ENCODE measurements at places on chromosomes 1 and 21.

GRCh38 chr1:6350416-6351088, 43.0 kb downstream of the ACOT7 start:
- DNase-seq: no peak

DNA sequence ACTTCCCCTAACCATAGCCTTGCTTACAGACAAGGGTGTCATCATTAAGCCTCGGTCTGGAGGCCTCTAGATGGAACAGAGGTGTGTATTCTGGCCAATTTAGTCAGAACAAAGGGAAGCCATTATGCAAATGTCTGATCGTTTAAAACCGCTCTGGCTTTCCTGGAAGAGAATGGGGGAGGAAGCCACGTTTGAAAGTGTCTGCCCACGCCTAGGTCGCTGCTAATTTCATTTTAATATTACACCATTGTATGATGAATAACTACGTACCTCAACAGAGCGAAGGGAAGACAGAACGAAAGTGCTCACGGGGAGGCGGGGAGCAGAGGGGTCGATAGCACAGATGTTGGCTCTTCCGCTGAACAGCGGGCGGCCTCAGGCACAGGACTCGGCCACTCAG, 41.1 kb upstream of the CSF3R start:
- DNase-seq: no peak

DNA sequence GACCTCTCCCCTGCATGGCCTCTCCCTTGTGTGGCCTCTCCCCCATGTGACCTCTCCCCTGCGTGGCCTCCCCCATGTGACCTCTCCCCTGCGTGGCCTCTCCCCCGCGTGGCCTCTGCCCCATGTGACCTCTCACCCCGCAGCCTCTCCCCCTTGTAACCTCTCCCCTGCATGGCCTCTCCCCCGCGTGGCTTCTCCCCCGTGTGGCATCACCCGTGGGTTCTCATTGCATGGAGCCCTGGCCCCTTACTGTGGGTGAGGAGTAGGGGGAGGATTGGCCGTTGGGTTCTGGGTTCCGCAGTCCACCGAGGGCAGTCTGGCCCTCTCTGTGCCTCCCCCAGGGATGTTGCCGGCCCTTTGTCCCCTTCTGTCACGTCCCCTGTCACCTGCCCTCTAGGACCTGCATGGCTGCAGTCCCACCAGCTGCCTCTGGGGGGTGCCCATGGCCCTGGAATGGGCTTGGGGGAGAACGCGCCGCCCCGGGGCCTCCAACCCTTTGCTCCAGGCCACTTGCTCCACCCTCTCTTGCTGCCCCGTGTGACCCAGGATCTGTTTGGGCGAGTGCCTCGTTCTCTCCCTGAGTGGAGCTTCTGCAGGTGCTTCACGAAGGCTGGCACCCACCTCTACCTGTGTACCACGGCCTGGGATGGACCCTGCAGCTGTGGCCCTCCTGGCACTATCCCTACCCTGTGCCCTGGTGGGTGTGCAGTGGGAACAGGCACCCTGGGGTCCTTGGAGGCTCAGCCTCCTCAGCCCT, 21.3 kb downstream of the RRP1 start:
- DNase-seq: peak; percentile 95

DNA sequence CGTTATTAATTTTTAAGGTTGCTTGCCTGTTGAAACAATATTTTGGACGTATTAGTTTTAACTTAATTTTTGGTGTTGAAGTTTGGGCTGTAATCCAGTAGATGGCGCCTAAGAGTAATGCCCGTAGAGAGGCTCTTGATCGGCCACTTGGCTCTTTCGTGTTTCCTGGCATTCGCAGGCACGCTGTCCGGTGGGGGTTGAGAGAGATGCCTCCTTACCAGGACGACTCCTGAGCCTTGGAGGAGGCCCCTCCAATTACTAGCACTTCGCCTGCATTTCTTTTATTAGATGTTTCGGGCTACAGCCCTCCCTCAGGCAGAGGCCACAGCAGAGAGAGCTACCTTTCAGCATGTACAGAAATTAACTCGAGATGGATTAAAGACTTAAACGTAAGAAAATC, 12.0 kb downstream of the OR2M4 start:
- peak; percentile 44 for DNase-seq

DNA sequence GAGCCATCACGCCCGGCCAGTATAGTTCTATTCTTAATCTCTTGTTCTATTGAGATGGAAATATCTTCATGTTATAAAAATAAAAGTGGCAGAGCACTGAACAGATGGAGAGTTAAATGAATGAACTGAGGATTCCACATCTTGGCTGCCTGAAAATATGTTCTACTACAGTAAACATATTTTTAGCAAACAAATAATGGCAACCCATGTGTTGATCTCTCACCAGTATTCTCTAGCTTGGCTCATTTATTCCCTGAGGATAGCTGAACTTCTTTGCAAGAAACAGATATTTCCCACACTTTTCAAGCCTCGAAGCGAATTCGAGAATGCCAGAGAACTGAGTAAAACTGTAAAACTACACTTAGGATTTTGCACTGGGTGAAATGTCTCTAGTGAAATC, 58.9 kb downstream of the DIRAS3 start:
- DNase-seq: no peak

DNA sequence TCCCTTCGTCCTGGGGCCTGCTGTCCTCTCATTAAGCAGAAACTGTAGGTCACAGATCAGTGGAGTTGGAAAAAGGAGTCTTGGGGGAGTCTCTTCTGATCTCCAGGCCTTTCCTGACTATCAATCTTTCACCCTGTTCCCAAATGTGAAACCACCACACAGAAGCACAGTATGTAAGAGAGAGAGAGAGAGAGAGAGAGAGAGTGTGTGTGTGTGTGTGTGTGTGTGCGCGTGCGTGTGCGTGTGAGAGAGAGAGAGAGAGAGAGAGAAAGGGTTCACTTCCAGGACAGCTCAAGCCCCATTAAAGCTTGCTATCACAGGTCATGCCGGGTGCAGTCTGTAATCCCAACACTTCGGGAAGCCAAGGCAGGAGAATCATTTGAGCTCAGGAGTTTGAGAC, 1.5 kb upstream of the TTC24 start:
- DNase-seq: no peak

DNA sequence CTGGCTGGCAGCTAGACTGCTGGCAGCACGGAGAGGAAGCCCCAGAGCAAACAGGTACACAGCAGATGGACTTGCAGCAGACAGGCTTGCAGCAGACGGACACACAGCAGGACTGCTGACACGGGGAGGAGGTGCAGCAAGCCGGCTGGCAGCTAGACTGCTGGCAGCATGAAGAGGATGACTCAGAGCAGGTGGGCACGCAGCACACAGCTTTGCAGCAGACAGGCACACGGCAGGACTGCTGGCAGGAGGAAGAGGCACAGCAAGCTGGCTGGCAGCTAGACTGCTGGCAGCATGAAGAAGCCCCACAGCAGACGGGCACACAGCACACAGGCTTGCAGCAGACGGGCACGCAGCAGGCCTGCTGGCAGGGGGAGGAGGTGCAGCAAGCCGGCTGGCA, 498 bp downstream of the KRTAP10-2 start:
- DNase-seq: no peak

- peak; percentile 55 for DNase-seq
Measured at GRCh38 chr1:145962157-145963102, 1.9 kb downstream of the ANKRD34A start.

GRCh38 chr1:239819096-239819495, 272.6 kb upstream of the FMN2 start:
- DNase-seq: peak; percentile 27

- no peak for DNase-seq
Measured at GRCh38 chr1:17743008-17743647, 12.0 kb upstream of the ACTL8 start.

- no peak for DNase-seq
Measured at GRCh38 chr1:67700692-67701410, 15.8 kb downstream of the GADD45A start.

- no peak for DNase-seq
Measured at GRCh38 chr1:114320586-114320985, 166.9 kb upstream of the SYT6 start.

GRCh38 chr1:81446000-81446669, 354.6 kb upstream of the ADGRL2 start:
- DNase-seq: no peak

GRCh38 chr1:6489799-6490180, 1.7 kb downstream of the PLEKHG5 start:
- peak; percentile 85 for DNase-seq

DNA sequence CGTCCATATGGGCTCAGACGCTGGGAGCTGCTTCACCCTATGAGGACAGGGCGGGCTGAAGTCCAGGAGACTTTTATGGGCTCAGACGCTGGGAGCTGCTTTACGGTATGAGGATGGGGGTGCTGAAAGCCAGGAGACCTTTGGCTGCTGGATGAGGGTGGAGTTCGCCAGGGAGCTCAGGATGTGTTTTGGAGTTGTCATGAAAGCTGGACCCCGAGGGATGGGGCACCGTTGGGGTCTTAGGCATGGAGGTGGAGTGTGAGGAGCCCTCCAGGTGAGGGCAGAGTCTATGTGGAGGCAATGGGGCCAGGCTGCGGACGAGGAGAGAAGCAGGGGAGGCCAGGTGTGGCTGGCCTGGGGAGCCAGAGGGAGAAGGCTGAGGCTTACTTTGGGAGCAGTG, 27.5 kb downstream of the TRPM2 start:
- no peak for DNase-seq

DNA sequence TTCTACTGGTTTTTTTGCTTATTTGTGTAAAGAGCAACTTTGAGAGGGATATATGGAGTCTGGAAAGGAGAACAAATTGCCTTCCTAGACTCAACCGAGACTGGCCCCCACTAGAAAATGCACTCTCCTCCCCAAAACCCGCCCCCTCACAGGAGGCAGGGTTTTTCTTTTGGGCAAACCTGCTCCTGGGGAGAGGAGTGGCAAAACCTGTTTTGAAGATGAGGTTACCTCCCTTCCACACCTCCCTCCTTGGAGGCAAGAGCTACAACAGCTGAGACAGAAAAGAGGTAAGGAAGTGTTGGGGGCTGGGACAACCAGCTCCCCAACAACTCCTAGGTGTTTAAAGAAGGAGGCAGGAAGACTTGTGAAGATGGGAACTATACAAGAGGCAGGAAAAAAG, at the start of gene BNIPL:
Gene BNIPL (plus strand): TSS at position 231 of the 400 bp plus-strand sequence. CDS start 140 bp downstream, at position 371.
- DNase-seq: no peak

- no peak for DNase-seq
Measured at GRCh38 chr1:206713070-206713469, 28.4 kb downstream of the MAPKAPK2 start.

GRCh38 chr1:207868774-207869721, 41.9 kb downstream of the CD34 start:
- peak; percentile 68 for DNase-seq

GRCh38 chr1:201042779-201043461, 19.4 kb upstream of the KIF21B start:
- DNase-seq: peak; percentile 83

DNA sequence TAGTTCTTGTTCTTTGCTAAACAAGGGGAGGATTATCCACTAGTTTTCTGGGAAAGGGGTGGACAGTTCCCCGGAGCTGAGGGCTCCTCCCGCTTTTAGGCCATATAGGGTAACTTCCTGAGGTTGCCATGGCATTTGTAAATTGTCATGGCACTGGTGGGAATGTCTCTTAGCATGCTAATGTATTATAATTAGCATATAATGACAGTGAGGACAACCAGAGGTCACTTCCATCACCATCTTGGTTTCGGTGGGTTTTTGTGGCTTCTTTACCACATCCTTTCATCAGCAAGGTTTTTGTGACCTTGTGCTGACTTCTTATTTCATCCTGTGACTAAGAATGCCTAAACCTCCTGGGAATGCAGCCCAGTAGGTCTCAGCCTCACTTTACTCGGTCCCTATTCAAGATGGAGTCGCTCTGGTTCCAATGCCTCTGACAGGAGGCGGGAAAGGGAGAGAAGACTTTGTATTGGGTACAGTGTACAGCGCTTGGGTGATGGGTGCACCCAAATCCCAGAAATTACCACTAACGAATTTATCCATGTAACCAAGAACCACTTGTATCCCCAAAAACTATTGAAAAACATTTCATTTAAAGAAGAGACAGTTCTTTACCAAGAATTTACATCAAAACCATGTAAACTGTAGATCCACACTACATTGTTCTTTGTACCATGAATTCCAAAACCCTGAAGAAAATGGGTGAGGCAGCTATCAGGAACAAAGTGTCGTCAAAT, 8.7 kb upstream of the SLC2A5 start:
- DNase-seq: peak; percentile 52

GRCh38 chr1:107724648-107725047, 240.3 kb downstream of the VAV3 start:
- no peak for DNase-seq

DNA sequence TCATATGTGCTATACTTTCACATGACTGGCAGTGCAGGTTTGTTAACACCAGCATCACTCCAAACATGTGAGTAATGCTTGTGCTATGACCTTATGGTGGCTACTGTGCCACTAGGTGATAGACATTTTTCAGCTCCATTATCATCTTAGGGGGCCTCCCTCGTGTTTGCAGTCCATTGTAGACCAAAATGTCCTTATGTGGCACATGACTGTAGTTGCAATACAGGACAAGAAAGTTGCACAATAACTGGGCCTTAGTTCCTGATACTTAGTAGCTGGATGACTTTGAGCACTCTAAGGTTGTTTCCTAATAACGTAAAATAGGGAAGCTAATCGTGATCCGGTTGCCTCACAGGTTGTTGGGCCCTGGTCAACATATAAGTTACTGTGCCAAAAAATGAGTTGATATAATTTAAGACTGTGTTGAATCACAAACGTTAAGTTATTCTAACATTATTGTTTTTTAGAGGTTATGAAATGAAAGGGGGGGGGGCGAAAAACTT, 511 bp upstream of the SNX27 start:
- no peak for DNase-seq

DNA sequence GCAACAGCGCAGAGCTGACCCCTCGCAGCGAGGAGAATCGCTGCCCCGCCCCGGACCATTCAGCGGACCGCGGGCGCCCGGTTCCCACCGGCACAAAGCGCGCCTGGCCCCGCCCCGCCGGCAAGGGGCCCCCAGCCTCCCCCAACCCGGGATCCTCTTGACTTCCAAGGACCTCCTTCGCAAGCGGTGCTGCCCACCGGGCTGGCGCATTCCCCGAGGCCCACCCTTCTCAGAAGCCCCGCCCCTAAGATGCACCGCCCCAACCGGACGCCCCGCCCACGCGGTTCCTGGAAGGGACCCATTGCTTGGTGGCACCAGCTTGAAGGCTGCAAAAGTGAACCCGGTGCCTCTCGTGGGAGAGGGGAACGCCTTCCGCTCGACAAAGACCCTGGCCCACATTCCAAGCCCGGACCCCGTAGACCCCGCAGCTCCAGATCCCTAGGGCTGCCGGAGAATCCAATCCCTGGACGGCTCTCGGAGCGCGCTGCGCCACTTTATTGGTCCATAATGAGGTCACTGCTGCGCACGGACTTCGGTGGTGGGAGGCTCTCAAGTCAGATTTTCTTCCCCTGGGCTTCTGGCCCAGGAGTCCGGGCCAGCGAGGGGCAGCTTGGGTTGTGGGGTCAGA, 2.0 kb downstream of the HES3 start:
- DNase-seq: peak; percentile 76
